ENCODE measurements at places on chromosomes 1 and 21.

DNA sequence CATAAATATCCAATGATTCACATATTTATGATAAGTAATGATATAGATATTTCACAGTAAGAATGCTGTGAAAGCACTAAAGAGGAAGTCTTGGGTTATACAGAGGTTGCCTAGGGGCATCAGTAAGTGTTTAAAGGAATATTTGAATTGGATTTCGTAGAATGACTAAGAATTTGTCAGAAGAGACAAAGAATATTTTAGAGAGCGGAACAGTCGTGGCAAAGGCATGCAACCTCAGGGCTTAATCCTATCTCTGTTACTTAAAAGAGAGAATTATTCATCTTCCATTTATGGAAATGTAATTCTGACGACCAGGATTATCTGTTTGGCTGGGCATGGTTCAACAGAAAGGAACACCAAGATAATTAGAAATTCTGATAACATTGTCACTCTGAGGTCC, 171.9 kb upstream of the NR5A2 start:
- no peak for DNase-seq

DNA sequence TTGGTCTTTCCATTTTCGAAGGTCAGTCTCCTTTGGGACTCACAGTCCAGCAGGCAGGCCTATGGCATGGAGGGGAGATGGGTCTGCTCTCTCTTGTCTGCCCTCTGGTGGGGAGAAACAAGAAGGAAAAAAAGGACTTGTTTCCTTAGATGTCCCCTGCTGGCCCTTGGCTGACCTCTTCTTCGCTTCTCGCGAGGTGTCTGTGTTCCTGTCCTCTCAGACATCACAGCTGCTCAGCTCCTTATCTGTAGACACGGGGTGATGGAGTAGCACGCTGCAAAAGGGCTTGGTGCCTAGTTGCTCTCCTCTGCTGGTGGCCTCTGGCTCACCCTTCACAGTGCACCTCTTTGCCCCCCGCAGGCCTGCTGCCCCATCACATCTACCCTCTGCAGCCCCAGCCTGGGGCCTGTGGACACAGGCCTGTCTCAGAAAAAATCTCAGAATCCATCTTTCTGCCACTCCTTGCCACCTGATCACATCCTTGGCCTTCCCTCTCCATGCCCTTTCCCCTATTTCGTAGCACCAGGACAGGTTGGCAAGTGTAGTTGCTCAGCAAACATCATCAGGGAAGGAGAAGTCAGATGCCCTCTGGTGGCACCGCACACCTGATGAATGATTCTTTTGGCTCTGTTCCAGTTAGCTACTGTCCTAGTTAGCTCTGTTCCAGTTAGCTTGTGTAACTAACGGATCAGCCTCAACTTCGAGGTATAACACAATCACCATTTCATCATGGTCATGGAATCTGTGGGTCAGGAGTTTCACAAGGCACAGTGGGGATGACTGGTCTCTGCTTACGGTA, 18.7 kb upstream of the AK2 start:
- no peak for DNase-seq

DNA sequence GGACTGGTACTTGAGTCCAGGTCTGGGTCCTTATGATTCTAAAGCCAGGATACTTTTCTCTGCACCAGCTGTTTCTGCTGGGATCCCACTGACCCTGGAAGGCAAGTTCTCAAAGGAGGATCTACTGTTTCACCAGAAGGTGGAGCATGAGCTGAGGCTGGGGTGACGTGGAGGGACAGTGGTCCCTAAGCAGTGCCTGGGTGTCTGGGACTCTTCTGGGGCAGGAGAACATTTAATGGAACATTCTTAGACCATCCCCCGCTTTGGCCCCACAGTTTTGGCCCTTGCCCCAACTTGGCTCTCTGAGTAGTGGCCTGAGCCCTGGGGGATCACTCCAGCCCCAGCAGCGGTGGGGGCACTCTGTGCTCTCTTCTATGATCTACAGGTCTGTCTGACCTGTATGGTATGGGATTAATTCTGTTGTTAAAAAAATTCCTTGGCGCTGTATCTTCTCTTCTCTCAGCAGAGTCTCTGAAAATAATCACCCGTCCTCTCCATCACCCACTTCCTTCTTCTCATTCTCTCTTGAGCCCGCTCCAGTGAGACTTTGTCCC, 60.3 kb upstream of the CSF3R start:
- DNase-seq: no peak

GRCh38 chr21:44383216-44383615, 29.8 kb downstream of the TRPM2 start:
- no peak for DNase-seq

DNA sequence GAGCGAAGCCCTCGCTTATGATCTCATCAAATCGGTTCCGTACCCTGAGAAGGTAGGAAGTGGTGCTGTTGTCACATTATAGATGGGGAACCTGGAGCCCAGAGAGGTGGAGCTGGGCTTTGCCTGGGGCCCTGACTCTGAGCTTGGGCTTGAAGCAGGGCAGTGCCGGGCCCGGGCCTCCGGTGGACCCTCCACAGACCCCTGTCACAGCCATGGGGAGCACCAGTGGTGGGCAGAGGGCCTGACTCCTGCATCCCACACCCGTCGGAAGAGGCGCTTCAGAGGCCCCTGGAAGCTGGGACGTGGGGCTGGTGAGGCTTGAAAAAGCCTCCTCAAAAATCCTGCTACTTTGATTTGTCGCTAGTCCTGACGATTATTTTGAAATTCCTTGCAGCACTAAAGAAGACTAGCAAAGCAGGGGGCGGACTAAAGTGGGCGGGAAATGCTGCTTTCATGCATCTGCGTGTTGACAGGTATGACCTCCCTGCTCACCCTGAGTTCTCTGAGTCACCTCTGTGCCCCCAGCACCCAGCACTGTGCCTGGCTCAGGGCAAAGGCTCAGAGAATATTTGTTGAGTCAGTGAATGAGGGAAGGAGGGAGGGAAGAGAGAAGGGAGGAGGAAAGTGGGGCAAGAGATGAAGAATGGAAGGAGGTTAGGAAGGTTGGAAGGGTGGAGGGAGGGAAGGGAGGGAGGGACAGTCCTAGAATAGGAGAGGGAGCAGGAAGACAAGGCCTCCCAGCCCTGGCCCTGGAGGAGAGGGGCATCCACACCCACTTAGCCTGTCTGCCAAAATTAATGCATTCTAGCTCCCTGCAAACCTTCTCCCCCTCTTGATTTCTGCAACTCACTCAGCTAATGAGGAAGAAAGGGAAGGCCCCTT, 262.8 kb upstream of the VAMP3 start:
- no peak for DNase-seq
